NCI-H1694 treated with DMSO at 0.1 percent for 48 hours (cell line): ENCODE measurements at places on chromosomes 6 and 20.

GRCh38 chr6:76120302-76120701, 47.8 kb upstream of the IMPG1 start:
- no peak for DNase-seq

- DNase-seq = no peak
These were observed 11.7 kb downstream of the SNTA1 start for GRCh38 chr20:33431797-33432381.

GRCh38 chr20:35122756-35123405, 24.3 kb downstream of the EDEM2 start:
- no peak for DNase-seq

DNA sequence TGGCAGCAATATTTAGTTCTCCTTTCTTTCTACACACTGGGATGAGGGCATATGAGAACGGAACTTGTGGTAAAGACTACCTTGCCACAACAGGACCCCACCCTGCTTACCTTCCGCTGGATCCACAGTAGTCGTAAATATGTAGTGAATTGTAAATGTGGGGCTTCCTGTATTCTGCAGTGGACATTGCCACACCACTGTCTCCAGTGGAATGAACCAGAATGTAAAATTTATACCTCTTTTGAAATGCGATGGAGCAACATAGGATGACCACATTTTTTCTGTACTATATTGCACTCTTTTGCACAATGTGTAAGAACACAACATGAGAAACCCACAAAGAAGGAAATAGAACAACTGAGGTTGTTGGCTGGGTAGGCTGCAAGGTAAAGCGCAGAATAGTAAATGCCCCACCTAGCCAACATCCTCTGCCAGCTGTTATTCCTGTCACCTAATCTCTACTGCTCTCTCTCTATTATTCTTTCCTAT, 16.1 kb upstream of the RIPOR2 start:
- no peak for DNase-seq

DNA sequence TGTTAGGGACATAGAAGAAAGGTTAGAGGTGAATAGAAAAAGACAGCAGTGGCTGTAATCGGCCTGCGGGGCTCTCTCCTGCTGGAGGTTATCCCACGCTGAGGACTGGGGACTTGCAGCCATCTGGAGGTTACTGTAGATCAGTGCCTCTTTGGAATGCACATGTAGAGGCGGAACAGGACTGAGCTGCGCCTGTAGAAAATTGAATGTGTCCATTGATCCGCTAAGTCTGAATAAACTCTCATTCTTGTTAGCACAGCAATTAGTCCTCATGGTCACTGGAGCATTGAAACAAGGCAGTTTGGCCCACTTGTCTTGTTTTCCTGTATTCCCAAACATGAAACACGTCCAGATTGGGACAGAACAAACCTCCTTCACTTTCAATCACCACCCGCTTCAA, 46.3 kb upstream of the F13A1 start:
- DNase-seq = no peak

GRCh38 chr6:35013701-35014100, 124.6 kb downstream of the ANKS1A start:
- DNase-seq = no peak

DNA sequence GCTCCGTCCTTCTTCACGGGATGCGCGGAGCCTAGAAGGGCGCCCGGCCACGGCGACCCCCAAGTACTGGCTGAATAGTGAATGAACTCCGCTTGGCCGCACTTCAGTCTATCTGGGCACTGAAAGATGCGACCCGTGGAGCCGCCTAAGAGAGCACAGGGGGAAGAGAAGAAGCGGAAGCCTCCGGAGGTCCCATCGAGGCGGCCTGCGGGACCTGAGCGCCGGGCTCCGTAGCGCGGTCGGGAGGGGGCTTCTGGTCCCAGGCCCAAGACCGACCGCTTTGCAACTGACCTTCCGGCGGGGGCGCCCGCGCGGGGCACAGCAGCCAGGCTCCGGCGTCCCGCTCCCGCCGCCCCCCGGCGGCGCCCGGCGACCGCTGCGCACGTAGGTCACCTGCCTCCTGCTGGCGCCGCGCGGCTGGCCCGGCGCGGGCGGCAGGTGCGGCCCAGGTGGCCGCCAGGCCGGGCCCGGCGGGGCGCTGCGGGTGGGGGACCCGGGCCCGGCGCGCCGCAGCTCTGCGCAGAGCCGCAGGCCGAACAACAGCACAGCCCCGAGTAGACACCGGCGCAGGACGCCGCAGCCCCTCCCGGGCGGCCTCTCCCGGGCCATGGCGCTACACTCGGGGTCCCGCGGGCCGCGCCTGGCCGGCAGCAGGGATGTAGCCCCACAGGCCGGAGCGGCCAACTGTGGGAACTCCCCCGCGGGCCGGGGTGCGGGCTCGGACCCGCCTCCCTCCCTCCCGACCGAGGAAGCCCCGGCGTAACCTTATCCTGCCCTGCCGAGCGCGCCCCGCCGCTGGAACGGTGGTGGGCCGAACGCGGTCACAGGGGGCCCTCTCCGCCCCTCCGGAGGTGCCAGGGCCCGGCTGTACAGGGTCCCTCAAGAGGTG, at the start of gene METTL24:
TSS of gene METTL24 (minus strand) at position 686 of the 889 bp plus-strand sequence. CDS start at position 609, 77 bp downstream.
- peak; percentile 17 for DNase-seq

DNA sequence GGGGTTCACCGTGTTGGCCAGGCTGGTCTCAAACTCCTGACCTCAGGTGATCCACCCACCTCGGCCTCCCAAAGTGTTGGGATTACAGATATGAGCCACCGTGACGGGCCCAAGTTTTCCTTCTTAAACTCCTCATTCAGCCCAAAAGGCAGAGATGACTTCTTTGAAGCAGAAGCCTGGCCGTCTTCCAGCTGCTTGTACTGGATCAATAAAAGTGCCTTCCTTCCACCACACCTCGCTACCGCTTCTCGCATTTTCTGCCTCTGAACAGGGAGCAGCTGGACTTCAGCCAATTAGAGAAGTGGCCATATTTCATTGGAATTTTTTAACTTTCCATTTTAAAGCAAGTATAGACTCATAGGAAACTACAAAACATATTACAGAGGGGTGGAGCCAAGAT, 241.1 kb downstream of the PREX1 start:
- no peak for DNase-seq

GRCh38 chr6:168433898-168434297, 7.1 kb upstream of the SMOC2 start:
- DNase-seq = no peak

DNA sequence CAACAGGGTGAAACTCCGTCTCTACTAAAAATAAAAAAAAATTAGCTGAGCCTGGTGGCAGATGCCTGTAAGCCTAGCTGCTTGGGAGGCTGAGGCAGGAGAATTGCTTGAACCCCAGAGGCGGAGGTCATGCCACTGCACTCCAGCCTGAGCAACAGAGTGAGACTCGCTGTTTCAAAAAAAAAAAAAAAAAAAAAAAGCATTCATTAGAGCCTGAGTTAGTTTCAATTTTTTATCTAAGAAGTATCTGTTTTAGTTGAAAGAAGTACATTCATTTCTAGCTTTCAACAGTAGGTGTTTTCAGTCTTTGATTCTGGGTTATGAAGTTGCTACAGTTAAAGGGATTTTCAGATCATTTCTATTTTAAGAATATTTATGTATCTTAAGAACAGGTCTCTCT, 42.2 kb downstream of the ZNF292 start:
- no peak for DNase-seq

DNA sequence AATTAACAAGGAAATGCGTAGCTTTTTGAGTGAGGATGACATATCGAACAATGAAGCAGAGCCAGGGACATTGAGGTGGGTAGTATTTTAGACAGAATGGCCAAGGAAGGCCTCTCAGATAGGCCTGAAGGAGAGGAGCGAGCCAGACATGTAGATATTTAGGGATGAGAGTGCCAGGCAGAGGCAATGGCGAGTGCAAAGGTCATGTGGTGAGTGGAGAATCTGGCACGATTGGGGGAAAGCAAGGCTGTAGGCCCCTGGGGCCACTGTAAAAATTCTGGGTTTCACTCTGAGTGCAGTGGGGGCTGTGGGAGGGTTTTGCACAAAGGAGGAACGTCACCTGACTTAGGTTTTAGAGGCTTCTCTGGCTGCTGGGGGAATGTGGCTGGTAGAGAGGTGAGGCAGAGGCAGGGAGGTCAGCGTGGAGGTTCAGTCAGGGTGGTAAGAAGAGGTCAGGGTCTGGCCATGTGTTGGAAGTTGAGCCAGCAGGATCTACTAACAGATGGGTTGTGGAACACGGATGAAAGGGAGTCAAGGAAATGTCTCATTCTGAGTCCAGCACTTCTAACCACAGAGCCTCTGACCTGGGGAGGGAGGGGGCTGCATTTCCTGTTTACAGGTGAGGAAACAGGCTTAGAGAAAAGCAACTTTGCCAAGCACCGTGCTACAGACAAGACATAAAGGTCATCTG, 11.3 kb downstream of the SIRPA start:
- no peak for DNase-seq

- no peak for DNase-seq
These were observed 3.7 kb downstream of the CYP24A1 start for GRCh38 chr20:54170026-54170471.

DNA sequence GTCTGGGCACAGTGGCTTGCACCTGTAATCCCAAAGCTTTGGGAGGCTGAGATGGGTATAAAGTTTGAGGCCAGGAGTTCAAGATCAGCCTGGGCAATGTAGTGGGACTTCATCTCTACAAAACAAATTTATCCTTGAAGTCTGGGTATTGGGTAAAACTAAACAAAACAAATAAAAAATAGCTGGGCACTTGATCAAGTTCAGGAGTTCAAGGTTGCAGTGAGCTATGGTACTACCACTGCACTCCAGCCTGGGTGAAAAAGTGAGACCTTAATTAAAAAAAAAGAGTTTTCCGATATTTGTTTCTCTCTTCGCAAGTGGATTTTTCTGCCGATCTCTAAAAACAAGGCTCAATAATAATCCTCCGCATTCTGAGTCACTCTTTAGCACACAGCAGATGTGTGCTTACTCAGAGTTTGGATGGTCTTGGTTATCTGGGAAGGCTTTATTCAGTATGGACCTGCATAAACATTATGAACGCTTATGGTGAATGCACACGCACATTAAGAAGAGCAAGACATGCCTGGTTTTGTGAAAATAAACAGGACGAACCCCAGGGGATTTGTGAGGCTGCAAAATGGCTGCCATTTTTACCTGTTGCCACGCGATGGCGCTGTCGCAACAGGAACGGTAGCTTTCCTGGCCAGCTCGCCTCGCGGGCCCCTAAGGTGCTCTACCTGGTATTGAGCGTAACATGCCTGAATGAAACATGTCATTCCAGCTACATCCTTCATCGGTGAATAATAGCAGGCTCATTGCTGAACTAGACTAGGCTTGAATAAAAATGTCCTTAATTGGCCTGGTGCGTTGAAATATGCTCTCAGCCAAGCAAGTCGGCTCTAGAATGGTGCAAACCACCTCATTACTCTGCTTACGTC, 6.0 kb downstream of the OPN5 start:
- DNase-seq = peak; percentile 33

DNA sequence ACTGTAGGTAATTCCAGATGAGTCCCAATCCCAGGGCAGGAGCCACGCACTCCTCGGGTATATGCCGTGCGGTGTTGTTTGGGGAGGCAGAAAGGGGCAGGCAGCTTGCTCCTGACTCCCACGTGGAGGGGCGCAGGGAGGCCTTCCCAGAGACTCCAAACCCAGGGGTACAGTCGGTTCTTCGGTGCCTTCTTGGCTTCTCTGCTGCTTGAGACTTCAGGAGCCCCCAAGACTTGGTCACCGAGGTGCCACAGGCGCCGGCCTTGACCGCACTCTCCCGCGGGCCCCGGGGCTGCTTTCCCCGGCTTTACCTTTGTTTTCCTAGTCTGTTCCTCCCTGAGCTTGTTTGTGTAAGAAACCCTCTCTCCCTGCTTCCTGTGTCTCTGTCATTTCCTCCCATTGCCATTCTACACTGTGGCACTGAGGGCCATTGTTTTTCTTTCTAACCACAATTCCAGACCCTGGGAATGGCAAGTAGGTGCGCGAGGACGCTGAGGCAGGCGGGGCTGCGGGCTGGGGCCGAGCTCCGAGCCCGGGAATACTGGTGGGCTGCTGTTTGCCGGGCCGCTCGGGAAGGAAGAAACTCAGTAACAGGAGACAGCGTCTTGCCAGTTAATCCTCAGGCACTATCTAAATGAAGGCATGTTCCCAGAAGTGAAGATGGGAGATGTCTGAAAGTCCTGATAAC, 215.6 kb upstream of the HEY2 start:
- no peak for DNase-seq

DNA sequence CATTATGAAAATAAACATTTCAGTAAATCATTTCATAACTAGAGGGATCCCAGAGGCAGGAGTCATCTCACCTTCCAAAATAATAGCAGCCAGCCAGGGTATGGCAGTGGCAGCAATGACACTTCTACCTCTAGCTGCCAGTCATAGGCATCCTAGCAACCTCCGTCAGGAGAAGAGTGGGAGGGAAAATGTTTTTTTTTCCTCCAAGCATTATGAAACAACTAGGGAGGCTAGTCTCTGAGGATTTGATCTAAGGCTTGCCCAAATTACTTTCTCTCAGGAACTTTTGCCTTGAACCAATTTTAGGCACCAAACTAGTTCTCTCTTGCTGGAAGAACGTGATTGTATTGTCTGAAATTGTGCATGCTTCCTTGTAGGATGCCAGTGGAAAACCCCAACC, 208.7 kb upstream of the PREP start:
- no peak for DNase-seq

GRCh38 chr20:48236000-48236970, 451.0 kb upstream of the SULF2 start:
- DNase-seq = no peak

- no peak for DNase-seq
These were observed 47.2 kb upstream of the FAM50B start for GRCh38 chr6:3801960-3802359.

DNA sequence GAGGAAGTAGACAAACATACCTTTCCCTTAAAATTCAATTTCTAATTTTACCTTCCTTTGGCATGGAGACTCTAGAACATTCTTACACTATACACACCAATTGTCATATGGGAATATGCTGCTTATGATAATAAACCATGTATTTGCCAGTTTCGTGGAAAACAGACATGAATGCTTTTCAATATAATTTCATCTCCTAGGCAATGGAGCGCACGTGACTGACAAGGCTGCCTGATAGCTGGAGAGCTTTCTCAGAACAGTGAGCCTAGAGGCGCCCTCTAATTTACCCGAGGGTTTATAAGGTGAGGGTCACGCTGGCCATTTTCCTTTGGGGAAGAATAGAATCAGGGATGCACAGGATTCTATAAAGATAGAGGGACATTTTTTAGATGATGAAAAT, 56.5 kb downstream of the PRR18 start:
- no peak for DNase-seq

DNA sequence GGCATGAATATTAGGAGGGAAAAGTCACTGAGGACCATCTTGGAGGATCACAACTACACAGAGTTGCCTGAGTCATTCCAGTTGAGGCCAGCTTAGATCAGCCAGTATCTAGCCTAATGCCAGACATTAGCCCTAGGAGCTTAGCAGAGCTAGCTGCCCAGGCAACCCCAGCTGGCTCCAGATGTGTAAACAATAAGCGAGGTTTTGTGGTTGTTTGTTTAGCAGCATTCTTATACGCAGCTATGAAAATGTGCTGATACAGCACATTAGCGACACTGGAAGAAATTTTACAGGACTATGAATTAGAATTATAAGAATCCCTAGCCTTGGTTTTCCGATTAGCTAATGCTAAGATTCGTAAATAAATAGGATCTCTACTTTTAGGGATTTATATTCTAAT, 59.3 kb downstream of the BTBD3 start:
- no peak for DNase-seq

- DNase-seq = no peak
These were observed 10.7 kb upstream of the CLPSL2 start for GRCh38 chr6:35765739-35766138.
